ENCODE measurements at places on chromosomes 5 and 9. TPM values are rescaled to one million over a fixed set of nuclear protein-coding genes. Genes with fewer than 3 reads are reported as not detected.

GRCh38 chr5:153456993-153457392 is 33.5 kb upstream of the GRIA1 start:
- H3K27ac ChIP-seq = no peak overlapping the region
- H3K4me1 ChIP-seq = no peaks in the 10 kb centered on the region
- H3K4me3 ChIP-seq = no peak overlapping the region

- H3K4me1 ChIP-seq = no peaks in the 10 kb centered on the region
- DNase-seq = no peak
- no peaks in the 10 kb centered on the region for H3K36me3 ChIP-seq
- H3K27ac ChIP-seq = no peak overlapping the region
- no peaks in the 10 kb centered on the region for H3K27me3 ChIP-seq
Measured at GRCh38 chr9:84935528-84936117, 266.1 kb downstream of the NTRK2 start.

- no peak overlapping the region for H3K27ac ChIP-seq
- DNase-seq = peak; percentile 78
- H3K4me1 ChIP-seq = no peaks in the 10 kb centered on the region
- peak overlapping the region; percentile 38 for H3K4me3 ChIP-seq
Measured at GRCh38 chr9:128203707-128204551, 750 bp downstream of the DNM1 start.

GRCh38 chr9:128459011-128459410 is 3.2 kb downstream of the ODF2 start:
- no peak overlapping the region for H3K4me3 ChIP-seq
- H3K27me3 ChIP-seq = no peaks in the 10 kb centered on the region
- H3K27ac ChIP-seq = no peak overlapping the region
- no peaks in the 10 kb centered on the region for H3K4me1 ChIP-seq

GRCh38 chr5:169778622-169779596 is 141.8 kb downstream of the DOCK2 start:
- no peaks in the 10 kb centered on the region for H3K4me1 ChIP-seq
- H3K36me3 ChIP-seq = no peaks in the 10 kb centered on the region
- no peaks in the 10 kb centered on the region for H3K27me3 ChIP-seq
- DNase-seq = no peak

Gene ANKRD31
- polyA plus RNA-seq = 0.13 TPM

Gene THBS4
- not detected for polyA plus RNA-seq

Gene TMEM174
- polyA plus RNA-seq = not detected
